ENCODE measurements at places on chromosomes 6 and 20.

DNA sequence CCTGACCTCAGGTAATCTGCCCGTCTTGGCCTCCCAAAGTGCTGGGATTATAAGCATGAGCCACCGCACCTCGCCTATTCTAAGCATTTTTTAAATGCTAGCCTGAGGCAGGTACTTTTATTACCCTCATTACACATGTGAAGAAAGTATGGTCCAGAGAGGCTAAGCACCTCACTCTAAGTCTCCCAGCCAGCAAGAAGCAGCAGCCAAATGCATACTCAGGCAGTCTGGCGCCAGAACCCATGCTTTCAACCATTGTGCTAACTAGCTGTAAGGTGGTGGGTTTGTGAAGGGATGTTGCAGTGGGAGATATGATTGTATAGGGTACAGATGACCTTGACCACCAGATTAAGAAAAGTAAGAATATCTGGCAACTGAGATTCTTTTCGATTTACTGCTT lies 26.1 kb upstream of the RIPOR2 start:
- DNase-seq = no peak

- no peak for DNase-seq
Measured at GRCh38 chr6:139334806-139335446, 39.5 kb downstream of the CITED2 start.

GRCh38 chr6:17475606-17476244 lies 82.3 kb downstream of the CAP2 start:
- no peak for DNase-seq

GRCh38 chr6:16635810-16636602 lies 125.3 kb downstream of the ATXN1 start:
- DNase-seq = no peak

- DNase-seq = no peak
Measured at GRCh38 chr20:15578113-15578512, 995.1 kb downstream of the KIF16B start.

GRCh38 chr20:38034961-38035360 lies 1.4 kb downstream of the RPRD1B start:
- no peak for DNase-seq

- no peak for DNase-seq
Measured at GRCh38 chr6:43125555-43125954, 45.5 kb upstream of the SRF start.

- DNase-seq = no peak
Measured at GRCh38 chr6:136398453-136398852, 108.8 kb upstream of the BCLAF1 start.

- DNase-seq = no peak
Measured at GRCh38 chr20:23242104-23242503, 108.5 kb upstream of the NXT1 start.

DNA sequence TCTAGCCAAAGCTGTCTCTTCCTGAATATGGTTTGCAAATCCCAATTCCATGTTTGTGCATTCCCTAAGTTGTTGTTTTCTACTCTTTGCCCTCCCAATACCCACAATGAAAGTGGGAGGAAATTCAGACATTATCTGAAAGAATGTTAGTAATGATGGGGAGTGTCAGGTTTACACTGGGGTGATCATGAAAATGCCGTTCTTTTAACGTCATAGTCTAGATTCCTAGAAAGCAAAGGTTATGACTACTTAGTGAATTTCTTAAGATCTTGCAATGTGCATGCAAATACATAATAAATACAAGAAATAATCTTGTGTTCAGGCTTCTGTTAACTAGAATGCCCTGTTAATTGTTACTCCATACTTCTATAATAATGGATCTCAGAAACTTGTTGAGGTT lies 101.0 kb downstream of the LCA5 start:
- no peak for DNase-seq

Data from cerebellar nuclear complex (tissue), 1 donor.